ENCODE measurements at places on chromosomes 12 and 14.

DNA sequence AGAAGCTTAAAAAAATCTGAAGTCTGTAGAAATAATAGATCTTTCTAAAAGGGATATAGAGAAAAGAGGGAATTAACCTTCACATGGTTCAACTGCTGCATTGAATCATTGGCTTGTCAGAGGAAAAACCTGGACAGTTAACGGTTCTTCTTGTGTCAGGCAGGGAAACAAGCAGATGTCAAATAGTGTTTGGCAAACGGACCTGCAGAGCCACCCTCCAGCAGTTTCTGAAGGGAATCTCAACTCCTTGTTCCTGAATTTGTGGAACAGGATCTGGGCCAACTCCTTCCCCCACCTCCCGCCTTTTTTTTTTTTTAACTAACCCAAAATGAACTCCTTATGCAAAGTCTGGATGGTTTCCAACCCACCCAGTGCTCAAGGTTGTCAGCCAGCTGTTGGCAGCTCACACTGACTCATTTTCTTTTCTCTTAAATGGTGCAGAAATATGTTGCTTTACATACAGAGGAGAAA is 187.3 kb downstream of the CAND1 start:
- DNase-seq = no peak

- DNase-seq = no peak
These were observed 154.8 kb downstream of the PAX9 start for GRCh38 chr14:36816481-36816880.

- DNase-seq = no peak
These were observed 723.3 kb upstream of the FLRT2 start for GRCh38 chr14:84806622-84807021.

- no peak for DNase-seq
These were observed 58.5 kb downstream of the WNK1 start for GRCh38 chr12:810671-811415.

DNA sequence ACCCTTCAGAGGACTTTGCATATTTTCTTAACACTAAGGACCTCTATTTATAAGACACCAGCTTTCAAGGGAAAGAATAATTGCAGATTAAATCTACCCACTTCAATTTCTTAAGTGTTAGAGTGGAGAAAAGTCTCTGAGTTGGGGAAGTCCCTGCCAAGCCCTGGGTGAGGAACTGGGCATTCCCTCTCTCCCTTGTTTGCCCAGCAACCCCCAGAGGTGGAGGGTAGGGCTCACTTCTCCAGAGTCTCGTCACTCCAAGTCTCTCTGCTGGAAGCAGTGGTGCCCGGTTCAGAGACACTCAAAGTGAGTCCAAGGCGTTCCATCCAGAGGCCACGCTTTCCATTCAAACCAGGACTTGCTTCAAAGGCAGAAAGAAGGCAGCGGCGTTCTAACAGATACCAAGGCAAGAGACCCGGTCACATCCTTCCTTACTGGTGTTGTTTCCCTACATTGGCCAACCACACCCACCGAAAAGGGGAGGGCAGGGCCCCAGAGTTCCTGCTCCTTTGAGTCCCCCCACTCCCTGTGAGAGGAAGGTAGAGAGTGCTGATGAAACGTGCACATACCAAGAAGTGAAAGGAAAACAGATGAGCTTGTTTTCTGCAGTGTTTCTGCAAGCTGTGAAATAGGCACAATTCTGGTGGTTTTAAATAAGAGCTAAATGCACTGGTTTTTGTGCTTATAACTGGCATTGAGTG is 6.1 kb upstream of the BDKRB2 start:
- DNase-seq = no peak

GRCh38 chr12:132130690-132131089 is 13.4 kb downstream of the DDX51 start:
- no peak for DNase-seq

- DNase-seq = no peak
These were observed 717 bp downstream of the VASH1 start for GRCh38 chr14:76761960-76762410.

DNA sequence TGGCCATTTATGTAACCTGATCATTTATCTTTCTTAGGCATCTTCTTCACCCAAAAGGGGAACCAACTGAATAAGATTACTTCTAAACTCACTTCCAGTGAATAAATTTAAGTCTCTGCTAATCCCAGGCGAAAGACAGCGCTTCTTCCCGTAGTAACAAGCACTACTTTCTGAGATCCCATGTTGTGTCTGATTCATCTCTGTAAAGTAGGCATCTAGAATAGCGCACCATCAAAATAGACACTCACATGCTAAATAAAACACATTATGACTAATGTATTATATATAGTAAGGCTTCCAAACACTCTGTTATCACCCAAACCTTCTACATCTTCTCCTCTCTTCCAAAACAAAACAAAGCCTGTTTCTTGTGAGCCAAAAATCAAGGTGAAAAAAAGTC is 15.1 kb downstream of the GTF2A1 start:
- DNase-seq = no peak

GRCh38 chr12:39352471-39353017 is 90.4 kb downstream of the KIF21A start:
- no peak for DNase-seq

DNA sequence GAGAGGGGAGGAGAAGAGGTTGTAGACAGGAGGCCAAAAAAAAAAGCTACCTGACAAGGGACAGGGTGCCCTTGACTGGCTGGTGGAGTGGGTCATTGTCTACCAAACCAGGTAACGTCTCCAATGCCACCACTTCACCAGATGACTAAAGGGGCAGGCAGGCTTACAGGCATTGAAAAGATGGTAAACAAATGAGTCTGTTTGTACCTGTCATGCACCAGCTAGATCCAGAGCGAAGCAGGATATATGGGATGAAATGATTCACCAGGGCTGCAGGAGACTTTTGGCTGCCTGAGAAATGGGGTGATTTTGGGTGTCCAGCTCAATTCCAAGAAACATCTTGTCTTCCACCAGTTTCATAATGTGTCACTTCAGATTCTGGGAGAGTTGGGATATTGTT is 4.0 kb downstream of the C12orf54 start:
- no peak for DNase-seq

DNA sequence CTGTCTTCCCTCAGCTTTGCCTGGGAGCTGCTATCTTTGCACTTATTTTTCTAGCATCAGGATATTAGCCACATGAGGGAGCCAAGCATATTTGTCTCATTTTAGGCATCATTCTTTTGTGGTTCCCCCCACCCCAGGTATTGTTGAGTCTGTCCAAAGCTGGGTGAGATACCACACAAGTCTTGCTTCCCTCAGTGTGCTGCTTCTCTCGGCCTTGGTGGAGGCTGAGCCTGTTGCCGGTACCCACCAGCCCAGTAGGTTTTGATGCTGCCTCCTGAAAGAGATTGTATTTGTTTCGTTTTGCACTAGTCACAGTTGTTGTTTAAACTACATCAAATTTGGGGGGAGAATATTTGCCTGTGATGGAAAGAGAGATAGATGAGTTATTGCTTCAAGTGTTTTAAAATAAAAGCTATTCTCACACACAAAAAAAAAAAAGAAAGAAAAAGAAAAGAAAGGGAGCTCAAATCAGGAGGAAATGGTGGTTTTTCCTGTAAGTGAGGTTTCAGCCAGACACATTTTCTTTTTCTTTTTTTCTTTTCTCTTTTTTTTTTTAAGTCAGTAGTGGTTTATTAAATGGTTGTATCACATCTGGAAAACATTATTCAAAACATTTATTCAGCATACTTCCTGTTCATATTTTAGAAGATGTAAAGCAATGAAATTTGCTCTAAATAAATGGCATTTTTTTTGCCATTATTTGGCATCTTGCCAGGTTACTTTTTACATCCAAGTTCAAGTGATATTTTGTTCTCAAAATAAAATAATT is 58.5 kb downstream of the SLC4A8 start:
- DNase-seq = peak; percentile 11

- peak; percentile 61 for DNase-seq
These were observed 184.4 kb downstream of the ITPR2 start for GRCh38 chr12:26648584-26648983.

GRCh38 chr14:51248016-51248987 is 8.3 kb downstream of the TMX1 start:
- DNase-seq = no peak

DNA sequence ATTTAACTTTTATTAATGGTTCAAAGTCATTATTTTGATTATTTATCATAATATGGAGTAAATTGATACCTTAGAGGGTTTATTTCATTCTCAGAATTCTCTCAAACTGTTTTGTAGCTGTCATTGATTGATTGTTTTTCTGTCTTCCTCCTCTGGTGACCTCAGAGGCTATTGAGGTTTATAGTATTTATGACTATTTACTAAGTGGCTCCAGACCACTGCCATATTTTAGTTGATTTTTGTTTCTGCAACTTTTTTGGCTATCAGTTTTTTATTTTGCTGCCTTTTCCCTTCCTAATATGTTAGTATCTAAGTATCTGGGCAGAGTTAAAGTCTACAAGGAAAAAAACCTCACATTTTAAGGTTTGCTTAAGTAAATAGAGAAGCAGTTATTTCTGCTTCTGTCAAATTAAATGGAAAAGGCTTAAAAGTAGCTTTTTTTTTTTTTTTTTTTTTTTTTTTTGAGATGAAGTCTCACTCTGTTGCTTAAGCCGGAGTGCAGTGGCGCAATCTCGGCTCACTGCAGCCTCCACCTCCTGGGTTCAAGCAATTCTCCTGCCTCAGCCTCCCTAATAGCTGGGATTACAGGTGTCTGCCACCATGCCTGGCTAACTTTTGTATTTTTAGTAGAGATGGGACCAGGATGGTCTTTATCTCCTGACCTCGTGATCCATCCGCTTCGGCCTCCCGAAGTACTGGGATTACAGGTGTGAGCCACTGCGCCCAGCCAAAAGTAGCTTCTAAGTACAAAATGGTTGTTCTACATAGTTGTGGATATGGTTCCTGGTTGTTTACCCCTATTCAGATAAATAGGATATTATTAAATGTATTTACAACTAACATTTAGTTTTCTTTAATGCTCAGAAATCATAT is 8.2 kb downstream of the MDM2 start:
- no peak for DNase-seq
